Hematopoietic multipotent progenitor cell (in vitro differentiated cells): ENCODE measurements at places on chromosomes 13 and 19.

DNA sequence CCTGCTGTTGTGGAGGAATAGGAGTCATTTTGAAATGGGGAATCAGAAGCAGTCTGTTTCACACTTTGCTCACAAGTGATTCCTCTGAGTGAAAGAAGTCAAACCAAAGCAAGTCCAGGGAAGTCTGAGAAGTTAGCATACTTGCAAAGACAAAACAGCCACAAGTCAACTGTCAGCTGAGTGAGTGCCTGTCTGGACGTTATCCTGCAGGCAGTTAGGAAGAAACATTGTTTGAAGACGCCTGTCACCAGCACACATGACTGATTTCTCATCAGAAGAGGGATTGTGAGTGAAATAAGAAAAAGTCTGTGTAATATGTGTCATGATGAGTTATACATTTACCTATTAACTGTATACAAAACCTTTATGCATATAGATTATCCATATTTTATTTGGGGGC lies 153.5 kb downstream of the KCNRG start:
- no peak for DNase-seq

GRCh38 chr13:49278211-49278610 lies 30.5 kb downstream of the CDADC1 start:
- peak; percentile 21 for DNase-seq

DNA sequence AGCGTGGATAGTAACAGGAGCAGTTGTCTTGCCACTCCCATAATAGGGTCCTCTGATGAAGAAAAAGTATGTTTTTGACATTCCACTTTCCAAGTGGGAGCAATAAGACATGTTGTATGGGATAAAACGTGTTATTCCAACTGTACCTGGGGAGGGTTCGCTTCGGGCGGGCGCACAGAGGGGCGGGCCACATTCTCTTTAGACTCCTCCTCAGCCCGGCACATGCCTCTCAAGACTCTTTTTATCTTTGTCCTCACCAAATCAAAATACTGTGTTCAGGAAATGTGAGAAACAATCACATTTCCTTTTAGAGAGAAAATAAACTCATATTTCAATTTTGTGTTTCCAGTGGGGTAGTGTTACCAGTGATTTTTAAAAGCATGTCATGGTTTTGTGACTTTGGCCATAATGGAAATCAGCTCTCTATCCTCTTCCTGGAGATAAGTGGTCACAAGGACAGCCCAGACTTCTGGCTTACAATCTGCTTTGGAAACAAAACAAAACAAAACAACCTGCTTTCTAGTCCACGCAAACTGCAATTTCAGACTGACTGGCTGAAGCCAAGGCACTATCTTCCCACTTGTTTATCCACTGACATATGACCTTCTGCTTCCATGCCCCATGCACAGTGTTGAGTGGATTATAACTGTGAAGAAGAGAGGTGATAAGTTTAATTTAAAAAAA lies 276.1 kb downstream of the NALCN start:
- no peak for DNase-seq

DNA sequence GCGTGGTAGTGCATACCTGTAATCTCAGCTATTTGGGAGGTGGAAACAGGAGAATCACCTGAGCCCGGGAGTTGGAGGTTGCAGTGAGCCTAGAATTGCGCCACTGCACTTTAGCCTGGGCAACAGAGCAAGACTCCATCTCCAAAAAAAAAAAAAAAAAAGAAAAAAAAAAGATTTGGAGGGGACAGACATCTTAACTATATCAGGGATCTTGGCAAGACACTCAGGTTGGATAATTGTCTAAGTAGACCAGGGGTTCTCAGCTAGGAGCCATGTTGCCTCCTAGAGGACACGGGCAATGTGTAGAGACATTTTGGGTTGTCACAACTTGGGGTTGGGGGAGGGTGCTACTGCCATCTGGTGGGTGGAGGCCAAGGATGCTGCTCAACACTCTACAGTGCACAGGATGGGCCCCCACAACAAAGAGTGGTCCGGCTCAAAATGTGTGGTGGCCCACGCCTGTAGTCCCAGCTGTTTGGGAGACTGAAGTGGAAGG lies 1.9 kb upstream of the ZNF580 start:
- peak; percentile 83 for DNase-seq

DNA sequence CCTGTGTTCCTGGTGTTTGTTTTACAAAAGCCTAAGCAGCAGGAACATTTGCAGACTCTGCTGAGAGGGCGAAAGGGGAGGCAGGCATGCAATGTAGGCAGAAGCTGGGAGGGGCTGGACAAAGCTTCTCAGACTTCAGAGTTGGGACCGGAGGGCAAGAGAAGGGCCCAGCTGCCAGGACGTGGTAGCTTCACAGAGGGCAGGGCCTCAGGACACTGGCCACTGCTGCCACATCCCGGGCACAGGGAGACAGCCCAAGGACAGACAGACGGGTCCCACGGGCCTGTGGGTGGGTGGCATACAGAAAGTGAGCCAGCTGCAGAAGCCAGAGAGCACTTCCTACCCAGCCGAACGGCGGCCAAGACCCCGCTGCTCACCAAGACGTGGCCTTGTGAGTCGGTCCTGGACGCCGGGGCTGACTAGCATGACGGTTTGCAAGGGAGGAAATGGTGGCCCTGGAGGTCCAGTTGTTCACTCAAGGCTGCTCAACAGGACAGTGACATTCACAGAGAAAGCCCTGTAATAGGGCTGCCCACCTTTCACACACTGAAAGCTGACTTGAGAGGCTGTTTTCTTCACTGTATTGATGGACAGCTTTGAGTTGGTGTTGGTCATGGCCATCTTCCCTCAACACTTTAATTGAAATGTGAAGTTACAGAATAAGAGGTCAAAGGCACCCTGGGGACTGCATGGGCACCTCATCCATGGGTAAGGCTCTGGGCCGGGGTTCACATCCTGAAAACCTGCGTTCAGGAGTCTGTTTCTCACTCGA lies 23.7 kb upstream of the TFDP1 start:
- no peak for DNase-seq

GRCh38 chr13:35480346-35480745 lies 3.9 kb upstream of the MAB21L1 start:
- DNase-seq = no peak

GRCh38 chr13:26705536-26705935 lies 55.0 kb downstream of the GPR12 start:
- DNase-seq = no peak

- no peak for DNase-seq
Measured at GRCh38 chr13:112890316-112891145, 78.5 kb upstream of the MCF2L start.

- DNase-seq = no peak
Measured at GRCh38 chr19:40588926-40589569, 12.1 kb upstream of the LTBP4 start.
